Neural cell (in vitro differentiated cells): ENCODE measurements at places on chromosomes 12 and 14. TPM values are rescaled to one million over a fixed set of nuclear protein-coding genes. Genes with fewer than 3 reads are reported as not detected.

Gene GLIPR1
- 0.12 TPM in 1 of 2 replicates, not detected in the other for polyA plus RNA-seq

Gene TMEM19
- 18.4 and 24.2 TPM in 2 replicates for polyA plus RNA-seq

Gene TSPAN8
- not detected in 2 replicates for polyA plus RNA-seq

Gene RAB15
- 42.0 and 56.4 TPM in 2 replicates for polyA plus RNA-seq

Gene PELI2
- polyA plus RNA-seq: 4.5 and 5.3 TPM in 2 replicates

Gene SIX1
- polyA plus RNA-seq: not detected in 2 replicates

Gene SERPINA1
- polyA plus RNA-seq: not detected in 2 replicates

Gene IFNG-AS1
- polyA plus RNA-seq: not detected in 2 replicates

Gene ADCY4
- polyA plus RNA-seq: not detected in 2 replicates

Gene ZNF385A
- polyA plus RNA-seq: 0.46 TPM in 1 of 2 replicates, not detected in the other

Gene FOXN4
- polyA plus RNA-seq: 0.14 and 0.30 TPM in 2 replicates

Gene MRPL52
- polyA plus RNA-seq: 87.9 and 161 TPM in 2 replicates
